ENCODE measurements at places on chromosomes 5 and 9.

DNA sequence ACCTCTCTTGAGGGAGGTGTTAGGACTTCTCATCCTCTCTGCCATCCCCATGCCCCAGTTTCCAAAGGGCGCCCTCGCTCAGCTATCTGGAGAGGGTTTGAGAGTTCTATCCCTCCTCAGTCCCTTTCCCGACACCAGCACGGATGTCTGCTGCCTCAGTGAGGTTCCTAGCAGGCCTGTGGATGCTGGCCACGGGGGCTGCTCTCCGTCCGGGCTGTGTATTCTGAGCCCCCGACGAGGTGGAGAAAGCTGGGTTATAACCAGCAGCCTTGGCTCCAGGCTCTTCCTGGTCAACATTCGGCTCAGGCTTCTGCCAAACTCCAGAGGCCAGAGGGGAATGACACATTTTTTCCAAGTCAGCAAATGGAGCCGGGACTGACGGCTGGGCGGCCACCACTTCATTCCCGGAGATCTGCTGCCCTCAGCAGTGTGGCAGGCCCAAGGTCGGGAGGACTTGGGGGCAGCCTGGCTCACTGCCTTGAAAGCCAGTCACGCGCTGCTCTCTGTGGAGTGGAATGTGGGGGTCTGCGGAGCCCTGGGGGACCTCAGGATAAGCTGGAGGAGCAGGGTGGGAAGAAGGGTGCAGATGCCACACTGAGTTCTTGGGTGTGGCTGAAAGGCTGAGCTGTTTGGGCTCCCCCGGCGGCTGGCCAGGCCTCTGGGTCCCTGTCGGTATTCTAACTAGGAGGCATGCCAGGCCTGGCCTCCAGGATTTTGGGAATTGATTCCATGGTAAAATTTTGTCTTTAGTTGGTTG, 27.4 kb downstream of the PTPA start:
- no peak for DNase-seq

DNA sequence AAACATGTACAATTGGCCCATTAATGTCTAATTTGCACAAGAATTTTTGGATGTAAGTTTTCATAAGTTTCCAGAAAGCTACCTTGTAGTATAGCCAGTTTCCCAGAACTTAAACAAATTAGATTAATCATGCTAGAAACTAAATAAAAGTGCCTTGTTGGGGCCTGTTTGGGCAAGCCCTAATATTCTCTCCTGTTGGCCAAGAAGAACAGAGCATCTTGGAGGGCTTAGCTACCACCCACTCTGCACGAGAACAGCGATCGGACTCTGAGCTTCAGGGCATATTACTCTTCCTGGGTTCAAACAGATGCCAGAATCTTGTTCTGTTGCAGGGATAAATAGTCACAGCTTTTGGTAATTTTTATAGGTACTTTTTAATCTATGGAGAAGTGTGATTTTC, 88.2 kb downstream of the GAS1 start:
- DNase-seq, result no peak

- no peak for DNase-seq
These were observed 84.3 kb upstream of the RAPGEF1 start for GRCh38 chr9:131824155-131824594.

DNA sequence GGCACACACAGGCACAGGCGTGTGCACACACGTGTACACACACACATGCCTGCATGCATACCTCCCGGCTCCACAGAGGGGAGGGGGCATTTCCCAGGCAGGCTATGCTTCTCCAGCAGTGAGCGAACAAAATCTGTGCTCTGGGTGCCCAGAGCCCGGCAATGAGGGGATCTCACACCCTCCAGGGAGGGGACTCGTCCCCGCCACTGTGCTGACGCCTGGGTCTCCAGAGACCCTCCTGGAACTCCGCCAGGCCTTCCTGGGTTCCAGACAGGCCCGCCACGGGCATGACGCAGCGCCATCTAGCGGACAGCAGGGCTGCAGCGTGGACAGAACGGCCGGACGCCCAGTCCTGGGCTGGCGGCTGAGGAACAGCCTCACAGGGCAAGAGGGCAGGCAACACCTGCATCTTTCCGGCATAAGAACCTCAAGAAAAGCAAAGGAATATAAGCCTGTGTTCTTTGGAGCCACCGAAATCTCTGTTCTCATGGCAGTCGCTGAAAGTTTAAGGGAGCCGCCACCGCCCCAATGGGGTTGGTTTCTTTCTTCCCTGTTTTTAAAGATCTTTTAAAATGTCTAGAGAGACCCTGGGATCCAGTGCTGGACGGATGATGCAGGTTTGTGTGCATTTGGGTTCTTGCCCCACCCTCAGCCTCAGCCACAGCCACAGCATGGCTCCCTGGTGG, 135.6 kb upstream of the PPP1R26 start:
- peak; percentile 14 for DNase-seq

DNA sequence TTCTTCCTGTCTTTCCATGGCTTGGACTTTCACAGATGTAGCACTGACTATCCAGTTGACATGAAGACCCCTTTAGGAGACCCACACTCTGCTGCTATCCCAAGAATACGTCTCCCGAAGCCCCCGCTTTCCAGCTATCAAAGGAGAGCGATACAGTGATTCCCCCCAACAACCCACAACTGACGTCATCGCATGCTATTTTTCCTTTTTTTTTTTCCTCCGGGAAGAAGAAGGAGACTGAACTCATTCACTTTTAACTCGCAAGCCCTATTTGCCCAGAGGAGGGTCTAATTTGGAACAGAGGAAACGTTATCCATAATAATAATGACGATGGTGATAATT, 2.1 kb downstream of the PAPPA start:
- no peak for DNase-seq

GRCh38 chr9:4146293-4146692, 153.6 kb downstream of the GLIS3 start:
- DNase-seq, result no peak

GRCh38 chr5:119168401-119168800, 97.5 kb downstream of the DMXL1 start:
- DNase-seq, result no peak

DNA sequence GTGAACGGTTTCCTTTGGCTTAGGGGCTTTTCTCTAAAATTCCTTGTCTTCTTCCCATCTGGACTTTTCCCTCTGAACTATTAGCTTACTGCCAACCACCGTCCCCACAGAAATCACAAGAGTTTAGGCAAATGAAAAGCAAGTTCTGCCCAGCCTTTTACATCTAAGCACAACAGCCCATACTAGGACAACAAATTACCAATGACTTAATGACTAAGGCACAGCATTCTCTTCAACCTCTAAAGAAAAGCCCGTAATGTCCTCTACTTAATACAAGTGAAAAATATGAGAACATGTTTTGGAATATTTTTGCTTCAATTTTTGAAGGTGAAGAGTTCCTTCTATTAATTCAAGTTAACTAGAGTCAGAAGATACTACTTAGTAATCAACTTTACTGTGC, 1.2 kb downstream of the ZBTB5 start:
- no peak for DNase-seq

- DNase-seq, result no peak
These were observed 80.0 kb upstream of the TGFBR1 start for GRCh38 chr9:99024959-99025358.

DNA sequence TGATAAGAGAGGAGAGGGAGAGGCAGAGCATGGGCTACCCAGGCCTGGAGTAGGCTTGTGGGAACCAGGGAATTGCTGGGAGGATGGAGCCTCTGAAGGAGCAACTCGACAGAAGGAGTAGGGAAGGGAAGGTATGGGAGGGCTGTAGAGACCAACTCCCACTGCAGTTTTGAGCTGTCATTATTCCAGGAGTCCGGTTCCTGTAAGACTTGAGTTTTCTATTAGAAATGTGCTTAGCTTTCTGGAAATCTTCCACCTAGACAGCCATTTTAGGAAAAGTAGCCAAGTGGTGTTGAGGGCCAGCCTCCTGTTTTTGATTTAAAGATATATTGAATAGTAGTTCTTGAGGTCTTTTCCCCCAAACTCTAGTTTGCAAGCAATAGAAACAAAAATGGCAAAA, 323.5 kb downstream of the LRRC70 start:
- DNase-seq, result no peak

DNA sequence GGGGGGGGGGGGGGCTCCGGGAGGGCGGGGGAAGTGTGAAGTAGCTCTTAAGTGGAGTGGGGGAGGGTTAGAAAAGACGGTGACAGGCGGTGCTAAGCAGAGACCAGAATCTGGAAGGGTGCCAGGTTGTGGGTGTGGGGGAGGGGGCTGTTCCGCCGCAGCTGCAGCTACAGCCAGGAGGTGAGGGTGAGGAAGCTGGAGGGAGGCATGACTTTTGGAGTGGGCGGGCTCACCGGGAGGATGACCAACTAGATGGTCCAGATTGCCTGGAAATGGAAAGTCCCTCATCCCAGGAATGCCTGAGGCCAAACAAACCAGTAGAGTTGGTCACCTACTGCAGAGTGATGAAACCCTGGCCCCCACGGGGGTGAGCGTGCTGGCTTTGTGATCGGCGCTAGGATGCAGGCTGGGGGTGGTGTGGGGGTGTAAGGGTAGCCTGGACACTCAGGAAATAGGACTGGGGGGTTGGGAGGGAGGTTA, 158.1 kb upstream of the SHB start:
- peak; percentile 60 for DNase-seq

DNA sequence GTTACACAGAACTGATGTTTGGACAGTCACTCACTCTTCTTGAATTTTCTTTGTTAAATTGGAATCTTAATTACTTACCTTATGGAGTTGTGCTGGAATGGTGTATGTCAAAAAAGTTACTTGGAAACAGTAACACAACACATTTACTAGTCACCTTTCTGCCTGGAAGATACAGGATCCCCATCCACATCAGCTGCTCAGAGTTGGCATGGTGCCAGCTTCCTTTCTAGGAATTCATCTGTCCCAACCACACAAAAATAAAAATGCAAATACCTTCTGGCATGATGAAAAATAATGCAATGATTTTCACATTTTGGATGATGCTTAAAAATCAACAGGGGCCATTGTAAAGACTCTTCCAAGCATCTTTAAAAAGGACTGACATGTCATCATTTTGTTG, 341.5 kb downstream of the TMEM38B start:
- DNase-seq, result no peak

GRCh38 chr9:88106492-88106891, 31.8 kb downstream of the SPATA31C2 start:
- no peak for DNase-seq

DNA sequence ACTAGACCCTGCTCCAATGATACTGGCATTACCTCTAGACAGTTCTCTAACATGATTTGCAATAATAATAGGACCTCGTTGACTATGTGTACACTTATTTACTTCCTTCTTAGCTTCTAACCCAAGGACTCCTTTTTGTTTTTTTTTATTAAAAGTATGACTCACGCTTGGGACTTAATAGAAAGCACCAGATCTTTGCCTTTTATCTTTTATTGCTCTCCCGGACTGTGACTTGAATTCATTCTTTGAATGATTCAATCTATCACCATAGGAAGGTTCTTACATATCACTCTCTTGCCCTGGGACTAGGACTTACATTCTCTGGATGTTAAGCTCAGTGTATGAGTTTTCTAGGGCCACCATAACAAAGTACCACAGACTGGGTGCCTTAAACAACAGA, 9.0 kb downstream of the C9 start:
- DNase-seq, result no peak

- no peak for DNase-seq
These were observed 158.3 kb upstream of the MAP3K1 start for GRCh38 chr5:56656846-56657726.

DNA sequence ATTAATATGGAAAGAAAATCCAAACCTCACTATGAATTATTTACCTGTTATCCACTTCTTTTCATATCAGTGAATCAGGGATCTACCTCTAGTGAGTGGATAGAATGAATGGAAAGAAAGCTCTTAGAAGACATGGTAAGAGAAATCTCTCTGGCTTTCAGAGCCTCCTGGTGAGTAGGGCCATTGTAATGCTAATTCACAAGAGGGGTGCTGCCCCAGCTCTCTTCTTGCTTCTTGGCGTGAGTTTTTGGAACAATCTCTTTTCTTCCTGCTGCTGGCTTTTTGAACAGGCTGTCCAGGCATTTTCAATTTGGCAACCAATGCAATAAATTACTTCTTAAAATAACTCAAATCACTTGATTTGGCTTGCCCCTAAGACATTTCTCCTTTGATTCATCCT, 49.9 kb upstream of the KCNN2 start:
- no peak for DNase-seq

DNA sequence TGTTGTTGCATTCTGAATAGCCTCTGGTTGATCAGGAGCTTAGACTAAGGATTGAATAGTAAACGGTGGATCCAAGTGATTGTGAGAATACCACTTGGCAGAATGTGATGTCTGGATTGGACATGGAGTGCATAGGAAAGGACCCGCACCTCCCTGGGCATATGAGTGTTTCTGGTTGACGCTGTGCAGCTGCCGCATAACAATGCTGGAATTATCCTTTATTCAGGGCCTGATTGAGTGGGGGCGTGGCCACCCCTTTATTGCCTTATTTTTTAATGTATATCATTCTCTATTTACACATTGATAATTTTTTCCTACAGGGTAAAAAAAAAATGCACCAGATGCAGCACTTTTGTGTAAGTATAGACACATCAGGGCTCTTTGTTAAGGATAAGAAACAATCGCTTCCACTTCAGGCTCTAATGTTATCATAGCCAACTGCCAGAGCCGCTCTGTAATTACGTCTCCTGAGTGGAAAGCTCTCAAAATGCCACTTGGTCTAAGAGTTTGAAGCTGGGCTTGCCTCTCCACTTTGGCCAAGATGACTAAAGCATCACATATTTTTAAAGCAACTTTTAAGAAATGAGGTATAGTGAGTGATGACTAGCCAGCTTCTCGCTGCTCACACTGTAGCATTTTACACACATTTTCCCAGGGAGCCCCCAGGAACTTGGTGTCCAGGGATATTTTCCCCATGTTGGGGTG, 5.7 kb downstream of the FGD3 start:
- DNase-seq, result no peak

- no peak for DNase-seq
These were observed 12.9 kb downstream of the RGMB start for GRCh38 chr5:98786191-98786853.

- DNase-seq, result no peak
These were observed 11.0 kb downstream of the COL5A1 start for GRCh38 chr9:134652291-134653225.

DNA sequence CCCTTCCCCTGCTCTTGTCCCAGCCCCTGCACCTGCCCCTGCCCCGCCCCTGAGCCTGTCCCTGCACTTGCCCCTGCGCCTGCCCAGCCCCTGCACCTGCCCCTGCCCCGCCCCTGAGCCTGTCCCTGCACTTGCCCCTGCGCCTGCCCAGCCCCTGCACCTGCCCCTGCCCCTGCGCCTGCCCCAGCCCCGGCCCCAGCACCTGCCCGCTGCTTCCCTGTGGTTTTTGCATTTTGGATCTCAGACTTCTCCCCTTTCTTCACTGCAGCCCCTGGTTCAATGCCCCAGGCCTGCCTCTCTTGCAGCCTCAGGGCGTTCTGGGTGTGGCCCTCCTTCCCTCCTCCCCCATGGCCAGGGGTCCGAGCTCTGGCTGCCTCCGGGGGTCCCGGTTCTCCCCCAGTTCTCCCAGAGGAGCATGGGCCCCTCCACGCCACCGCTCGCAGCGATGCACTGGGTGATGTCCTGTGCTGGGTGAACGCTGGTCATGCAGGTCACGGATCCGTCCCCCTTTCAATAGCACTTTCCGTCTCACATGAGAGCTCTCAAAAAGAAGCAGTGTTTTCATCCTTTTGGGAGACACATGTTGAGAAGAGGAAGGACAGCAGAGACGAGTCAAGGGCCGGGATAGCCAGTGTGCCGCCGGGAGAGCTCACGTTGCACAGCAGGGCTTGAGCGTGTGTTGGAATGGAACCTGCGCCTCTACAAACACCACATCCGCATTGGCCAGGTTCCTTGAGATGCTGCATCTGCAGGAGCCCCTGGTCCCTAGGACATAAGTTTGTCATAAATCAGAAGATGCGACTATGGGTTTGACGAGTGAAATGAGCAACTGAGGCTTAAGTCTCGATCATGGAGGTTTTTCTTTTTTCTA, 44.0 kb upstream of the IRX4 start:
- DNase-seq, result no peak

Data from activated T-cell treated with anti-CD3 and anti-CD28 coated beads for 4 hours (primary cell).